ENCODE measurements at places on chromosomes 3 and 15. TPM values are rescaled to one million over a fixed set of nuclear protein-coding genes. Genes with fewer than 3 reads are reported as not detected.

EOMES gene
- total RNA-seq: 37.2 TPM

GRCh38 chr3:28317438-28318022 is 31.0 kb upstream of the ZCWPW2 start:
- H3K4me1 ChIP-seq: peaks cover 5% of the 10 kb centered on the region
- no peak overlapping the region for H3K27ac ChIP-seq
- peaks cover 4% of the 10 kb centered on the region for H3K36me3 ChIP-seq
- H3K4me3 ChIP-seq: no peak overlapping the region

CHRNB4 gene
- total RNA-seq: not detected

GRCh38 chr15:75786575-75786947 is 56.7 kb upstream of the UBE2Q2 start:
- DNase-seq: no peak
- no peaks in the 10 kb centered on the region for H3K27me3 ChIP-seq
- no peak overlapping the region for H3K27ac ChIP-seq
- H3K36me3 ChIP-seq: no peaks in the 10 kb centered on the region

DNA sequence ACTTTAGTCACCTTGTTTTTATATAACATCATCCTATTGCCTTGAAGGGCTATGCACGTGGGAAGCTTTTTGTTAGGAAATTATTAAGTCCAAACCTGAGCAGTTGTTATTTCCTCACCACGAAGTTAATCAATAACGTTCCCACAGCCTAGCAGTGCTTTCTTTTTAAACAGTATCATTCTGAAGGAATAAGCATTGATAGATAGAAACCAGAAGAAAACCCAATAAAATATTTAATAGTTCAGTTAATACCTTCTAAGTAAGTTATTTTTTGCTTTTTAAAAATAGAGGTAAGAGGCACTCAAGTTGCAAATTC is 149.3 kb downstream of the KCNMB2 start:
- no peak for DNase-seq
- H3K4me1 ChIP-seq: no peaks in the 10 kb centered on the region
- no peaks in the 10 kb centered on the region for H3K27me3 ChIP-seq
- H3K27ac ChIP-seq: no peak overlapping the region
- H3K4me3 ChIP-seq: no peak overlapping the region

VIPR1 gene
- 5.9 TPM for total RNA-seq

DNA sequence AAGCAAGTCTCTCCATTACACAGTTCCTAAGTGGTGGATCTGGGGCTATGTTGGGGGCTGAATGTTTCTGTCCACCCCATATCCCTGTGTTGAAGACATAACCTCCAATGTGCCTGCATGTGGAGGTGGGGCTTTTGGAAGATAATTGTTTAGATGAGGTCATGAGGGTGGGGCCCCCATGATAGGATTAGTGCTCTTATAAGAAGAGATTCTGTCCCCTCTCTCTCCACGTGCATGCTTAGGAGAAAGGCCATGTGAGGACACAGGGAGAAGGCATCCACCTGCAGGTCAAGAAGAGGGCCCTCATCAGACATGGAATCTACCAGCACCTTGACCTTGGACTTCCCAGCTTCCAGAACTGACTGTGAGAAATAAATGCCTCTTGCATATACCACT is 231.0 kb upstream of the CHRNA7 start:
- no peaks in the 10 kb centered on the region for H3K36me3 ChIP-seq
- no peaks in the 10 kb centered on the region for H3K27me3 ChIP-seq
- H3K4me3 ChIP-seq: no peak overlapping the region
- H3K4me1 ChIP-seq: no peaks in the 10 kb centered on the region
- no peak for DNase-seq
- no peak overlapping the region for H3K27ac ChIP-seq

CERS3 gene
- total RNA-seq: 0.24 TPM

Data from CD8-positive, alpha-beta memory T cell (primary cell).